ENCODE measurements at places on chromosomes 16 and 17.
A peak's percentile ranks its signal among the peaks of the same experiment; 100 is the strongest.

DNA sequence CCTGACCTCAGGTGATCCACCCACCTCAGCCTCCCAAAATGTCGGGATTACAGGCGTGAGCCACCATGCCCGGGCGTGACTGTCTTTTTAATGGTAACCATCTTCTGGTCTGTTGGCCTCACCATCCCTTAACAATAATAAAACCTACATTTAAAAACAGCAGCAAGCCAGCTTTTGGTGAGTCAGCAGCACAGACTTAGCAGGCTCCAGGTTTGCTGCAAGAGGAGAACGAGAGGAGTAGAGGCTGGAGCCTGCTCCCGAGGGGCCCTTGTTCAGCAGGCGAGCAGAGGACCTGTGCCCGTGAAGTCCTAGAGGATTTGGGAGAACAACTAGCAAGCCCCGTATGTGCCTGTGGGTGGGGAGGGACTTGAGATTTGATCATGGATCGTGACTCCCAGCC, 35.7 kb downstream of the MYH13 start:
- DNase-seq, result no peak

GRCh38 chr17:18143044-18143936, 34.7 kb downstream of the MYO15A start:
- no peak for DNase-seq

GRCh38 chr17:3959295-3959899, 4.8 kb downstream of the ATP2A3 start:
- no peak for DNase-seq

DNA sequence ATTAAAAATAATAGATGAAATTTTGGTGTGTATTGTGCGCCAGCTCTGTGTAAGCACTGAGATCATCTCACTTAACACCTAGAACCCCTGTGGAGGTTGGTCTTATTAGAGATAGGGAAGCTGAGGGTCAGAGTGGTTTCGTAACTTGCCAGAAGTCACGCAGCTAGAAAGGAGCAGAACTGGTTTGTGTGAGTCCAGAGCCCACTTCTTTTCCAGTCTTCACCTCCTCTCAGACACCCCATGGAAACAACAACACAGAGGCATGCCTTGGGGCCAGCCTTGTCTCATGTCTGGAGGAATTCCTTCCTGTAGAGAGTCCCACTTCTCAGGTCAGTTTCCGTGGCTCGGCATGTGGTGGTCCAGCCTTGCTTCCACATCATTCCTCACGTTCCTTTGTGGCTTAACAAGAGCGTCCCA, 16.5 kb downstream of the YPEL2 start:
- no peak for DNase-seq

GRCh38 chr17:64683796-64684195, 21.7 kb upstream of the SMURF2 start:
- DNase-seq, result no peak

GRCh38 chr16:35730251-35730650, 2270.8 kb downstream of the TP53TG3F start:
- DNase-seq, result no peak

DNA sequence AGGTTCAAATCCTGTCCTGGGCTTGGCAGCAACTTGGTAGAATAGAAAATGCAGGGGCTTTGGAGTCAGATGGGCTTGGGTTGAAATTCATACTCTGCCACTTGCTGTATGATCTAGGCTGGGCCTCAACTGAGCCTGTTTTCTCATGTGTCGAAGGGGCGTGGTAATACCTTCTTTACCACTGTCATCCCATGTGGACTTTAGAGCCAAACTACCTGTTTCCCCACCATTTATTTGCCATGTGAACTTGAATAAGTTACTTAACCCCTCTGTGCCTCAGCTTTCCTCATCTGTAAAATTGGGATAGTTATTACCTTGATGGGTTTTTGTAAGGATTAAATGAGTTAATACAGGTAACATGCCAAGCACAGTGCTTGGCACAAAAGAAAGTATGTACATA, 106.0 kb downstream of the COPRS start:
- no peak for DNase-seq

- DNase-seq, result no peak
Observed at GRCh38 chr17:41651625-41652460, 27.5 kb upstream of the KRT17 start.

DNA sequence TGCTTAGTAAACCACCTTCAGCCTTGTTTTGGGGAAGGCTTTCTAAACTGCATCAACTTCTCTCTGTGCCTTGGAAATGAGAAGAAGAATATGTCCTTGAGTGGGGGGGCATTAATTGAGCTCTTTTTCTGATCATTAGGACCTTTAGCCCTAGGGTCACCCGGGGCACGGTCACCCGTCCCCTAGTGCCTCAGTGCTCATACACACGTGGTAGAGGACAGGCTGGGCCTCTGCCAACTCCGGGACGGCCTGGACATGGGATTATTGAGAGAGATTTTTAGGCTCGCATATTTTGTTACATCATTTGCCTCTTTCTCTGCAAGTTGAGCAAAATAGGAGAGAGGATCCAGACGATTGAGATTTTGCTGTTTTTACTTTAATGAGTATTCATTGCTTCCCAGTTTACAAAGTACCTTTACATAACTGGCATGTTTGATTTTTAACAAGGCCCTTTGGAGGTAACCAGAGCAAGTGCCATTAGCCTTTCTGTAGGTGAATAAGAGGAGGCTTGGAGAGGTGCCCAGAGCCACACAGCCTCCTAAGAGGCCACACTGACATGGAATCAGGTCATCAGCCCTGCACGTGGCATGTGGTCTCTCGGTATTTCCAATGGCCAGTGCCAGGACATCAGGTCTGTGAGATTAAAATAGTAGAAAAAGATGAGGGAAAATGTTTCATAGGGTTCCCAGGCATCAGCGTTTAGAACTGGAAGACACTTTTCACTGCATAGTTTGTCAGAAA, 11.1 kb downstream of the PMM2 start:
- no peak for DNase-seq

- DNase-seq, result no peak
Observed at GRCh38 chr17:53032861-53033271, 789.9 kb upstream of the KIF2B start.

DNA sequence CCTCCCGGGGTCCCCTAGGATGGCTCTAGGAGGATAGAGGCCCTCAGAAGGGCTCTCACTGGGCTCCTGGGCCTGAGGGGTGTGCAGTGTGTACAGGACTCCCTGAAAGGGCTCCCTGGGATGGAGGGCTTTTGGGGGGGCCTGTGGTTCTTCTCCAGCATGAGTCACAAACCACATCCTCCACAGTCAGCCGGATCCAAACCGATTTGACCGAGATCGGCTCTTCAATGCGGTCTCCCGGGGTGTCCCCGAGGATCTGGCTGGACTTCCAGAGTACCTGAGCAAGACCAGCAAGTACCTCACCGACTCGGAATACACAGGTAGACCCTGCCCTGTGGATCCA, 4.5 kb downstream of the TRPV2 start:
- peak; percentile 75 for DNase-seq

GRCh38 chr16:69188236-69188549, 1.2 kb downstream of the SNTB2 start:
- no peak for DNase-seq

DNA sequence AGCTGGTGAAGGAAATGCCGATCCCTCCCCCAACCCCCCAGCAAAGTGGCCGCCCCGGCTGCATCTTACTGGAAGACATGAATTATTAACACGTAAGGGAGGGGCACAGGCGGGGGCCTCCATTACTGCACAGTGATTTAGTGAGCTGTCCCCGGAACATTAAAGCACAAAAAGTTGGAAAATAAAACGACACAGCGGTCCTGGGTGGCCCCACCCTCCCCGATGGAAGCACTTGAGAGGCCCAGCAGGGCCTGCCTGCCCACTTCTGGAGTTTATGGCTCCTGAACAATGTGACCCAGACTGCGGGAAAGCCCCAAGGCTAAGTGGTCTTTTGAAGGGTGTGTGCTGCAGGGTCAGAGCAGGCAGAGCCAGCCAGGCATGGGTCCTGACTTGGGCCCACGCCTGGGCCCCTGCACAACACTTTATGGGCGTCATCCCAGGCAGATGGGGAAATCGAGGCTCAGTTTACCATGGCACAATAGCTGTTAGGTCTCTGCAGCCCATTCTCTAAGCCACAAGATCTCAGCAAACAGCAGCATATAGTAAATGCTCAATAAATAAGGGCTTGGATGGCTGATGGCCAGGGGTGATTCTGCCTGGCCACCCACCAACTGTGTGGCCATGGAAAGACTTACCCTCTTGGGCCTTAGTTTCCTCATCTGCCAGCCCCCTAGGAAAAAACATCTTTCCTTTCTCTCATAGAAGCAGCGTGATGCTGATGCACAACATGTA, 22.8 kb downstream of the CCDC102A start:
- DNase-seq, result no peak

DNA sequence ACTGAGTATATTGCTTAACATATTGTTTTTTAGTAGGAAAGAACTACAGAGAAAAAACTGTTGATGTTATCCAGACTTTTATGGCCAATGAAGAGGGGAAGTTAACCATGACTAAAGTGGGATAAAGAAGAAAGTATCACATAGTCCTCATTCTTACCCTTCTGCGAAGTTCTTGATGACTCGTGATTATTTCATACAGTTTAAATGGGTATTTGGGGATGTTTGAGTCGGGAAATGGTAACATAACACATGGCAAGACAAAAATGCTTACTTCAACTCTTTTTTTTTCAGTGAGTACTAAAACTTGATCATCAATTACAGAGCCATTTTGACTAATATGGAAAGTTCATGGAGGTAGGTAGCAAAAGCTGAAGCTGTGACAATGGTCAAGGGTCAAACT, 4.9 kb downstream of the POLG2 start:
- DNase-seq, result peak; percentile 37

DNA sequence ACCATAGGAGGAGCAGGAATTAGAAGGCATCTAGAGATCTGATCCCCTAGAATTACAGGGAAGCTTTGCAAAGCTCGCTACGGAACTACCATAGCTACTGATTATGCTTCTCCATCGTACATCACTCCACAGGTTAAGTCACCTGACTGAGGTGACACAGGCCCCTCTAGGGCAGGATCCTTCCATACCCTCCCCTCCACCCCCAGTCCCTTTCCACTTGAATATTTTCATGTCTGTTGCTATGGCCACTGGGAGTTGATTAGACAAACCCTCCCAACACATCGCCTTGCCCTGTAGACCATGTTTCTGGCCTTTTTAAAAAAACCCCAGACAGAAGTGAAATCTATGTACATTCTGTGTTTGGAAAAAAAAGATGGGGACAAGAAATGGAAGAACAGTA, 287.1 kb downstream of the SOX9 start:
- no peak for DNase-seq

DNA sequence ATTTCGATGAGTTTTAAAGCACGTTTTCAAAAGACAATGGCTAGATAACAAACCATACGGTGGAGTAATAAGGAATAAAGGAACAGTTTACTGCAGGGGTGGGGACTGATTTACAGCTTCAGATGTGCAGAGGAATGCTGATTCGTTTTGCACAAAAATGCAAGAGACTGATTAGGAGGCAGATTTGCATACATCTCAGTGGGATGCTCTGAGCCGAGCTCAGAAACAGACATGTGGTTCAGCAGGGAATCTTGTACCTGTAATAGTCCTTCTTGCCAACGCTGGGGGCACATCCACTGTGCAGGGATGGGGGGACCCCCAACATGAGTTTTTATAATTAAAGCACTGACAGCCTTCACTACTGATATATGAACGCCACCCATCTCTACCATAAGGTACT, 308.0 kb downstream of the GRIN2A start:
- no peak for DNase-seq

DNA sequence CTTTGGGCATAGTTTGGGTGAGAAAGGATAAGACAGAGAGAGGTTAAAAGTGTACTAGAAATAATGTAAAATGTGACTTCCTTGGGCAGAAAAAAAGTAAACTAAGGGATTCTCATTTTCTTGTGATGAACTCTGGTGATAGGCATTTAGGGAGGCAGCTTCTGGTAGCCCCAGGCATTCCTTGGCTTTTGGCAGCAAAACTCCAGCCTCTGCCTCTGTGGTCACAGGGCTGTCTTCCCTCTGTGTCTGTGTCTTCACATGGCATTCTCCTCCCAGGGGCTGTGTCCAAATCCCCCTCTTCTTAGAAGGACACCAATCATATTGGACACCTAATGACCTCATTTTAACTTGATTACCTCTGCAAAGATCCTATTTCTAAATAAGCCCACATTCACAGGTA, 54.7 kb downstream of the HS3ST3B1 start:
- DNase-seq, result no peak

GRCh38 chr17:33580215-33580614, 287.1 kb upstream of the ASIC2 start:
- no peak for DNase-seq

DNA sequence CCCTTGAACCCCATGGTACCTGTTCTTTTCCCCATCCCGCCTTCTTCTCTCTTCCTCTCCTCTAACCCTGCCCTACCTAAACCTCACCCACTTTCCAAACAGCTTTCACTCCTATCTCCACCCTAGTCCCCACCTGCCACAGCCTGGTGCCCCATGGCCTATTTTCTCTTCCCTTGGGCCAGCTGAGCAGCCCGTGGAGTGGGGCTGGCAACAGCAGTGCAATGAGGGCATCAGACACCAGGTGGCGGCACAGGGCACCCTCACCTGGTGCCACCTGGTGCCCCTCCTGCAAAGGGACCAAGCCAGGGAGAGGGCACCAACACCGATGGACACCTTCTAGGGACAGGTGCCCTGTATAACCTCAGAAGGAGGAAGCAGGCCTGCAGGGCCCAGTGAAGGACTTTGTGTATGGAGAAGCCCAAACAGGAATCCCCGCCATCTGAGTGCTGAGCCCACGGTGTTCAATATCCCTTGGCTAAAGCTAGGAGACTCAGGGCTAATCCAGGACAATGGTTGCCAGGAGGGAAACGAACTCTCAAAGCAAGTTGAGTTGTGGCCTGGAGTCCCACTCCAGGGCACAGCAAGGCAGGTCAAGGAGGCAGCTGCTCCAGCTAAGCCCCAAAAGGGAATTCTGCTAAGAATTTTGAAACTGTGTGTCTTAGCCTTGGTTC, 4.0 kb upstream of the ABCC3 start:
- DNase-seq, result no peak

DNA sequence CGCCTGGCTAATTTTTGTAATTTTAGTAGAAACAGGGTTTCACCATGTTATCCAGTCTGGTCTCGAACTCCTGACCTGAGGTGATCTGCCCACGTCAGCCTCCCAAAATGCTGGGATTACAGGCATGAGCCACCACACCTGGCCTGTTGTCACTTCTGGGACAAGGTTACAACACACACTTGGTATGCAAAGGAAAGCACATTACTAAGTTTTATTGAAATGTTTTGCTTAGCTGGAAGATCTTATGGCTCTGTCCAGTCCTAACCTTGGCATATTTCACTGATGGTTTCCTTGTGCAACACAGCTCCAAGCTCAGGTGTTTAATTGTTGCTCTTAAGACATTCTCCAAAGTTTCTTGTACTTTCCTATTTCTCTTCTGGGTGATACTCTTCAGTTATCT, 94.2 kb downstream of the CNTNAP4 start:
- no peak for DNase-seq

GRCh38 chr16:27446721-27447120, 44.7 kb downstream of the IL21R start:
- DNase-seq, result no peak

GRCh38 chr16:11384956-11385586, 39.8 kb downstream of the RMI2 start:
- no peak for DNase-seq

Measured in stromal cell of bone marrow (primary cell).